ENCODE measurements at places on chromosomes 4 and X.

DNA sequence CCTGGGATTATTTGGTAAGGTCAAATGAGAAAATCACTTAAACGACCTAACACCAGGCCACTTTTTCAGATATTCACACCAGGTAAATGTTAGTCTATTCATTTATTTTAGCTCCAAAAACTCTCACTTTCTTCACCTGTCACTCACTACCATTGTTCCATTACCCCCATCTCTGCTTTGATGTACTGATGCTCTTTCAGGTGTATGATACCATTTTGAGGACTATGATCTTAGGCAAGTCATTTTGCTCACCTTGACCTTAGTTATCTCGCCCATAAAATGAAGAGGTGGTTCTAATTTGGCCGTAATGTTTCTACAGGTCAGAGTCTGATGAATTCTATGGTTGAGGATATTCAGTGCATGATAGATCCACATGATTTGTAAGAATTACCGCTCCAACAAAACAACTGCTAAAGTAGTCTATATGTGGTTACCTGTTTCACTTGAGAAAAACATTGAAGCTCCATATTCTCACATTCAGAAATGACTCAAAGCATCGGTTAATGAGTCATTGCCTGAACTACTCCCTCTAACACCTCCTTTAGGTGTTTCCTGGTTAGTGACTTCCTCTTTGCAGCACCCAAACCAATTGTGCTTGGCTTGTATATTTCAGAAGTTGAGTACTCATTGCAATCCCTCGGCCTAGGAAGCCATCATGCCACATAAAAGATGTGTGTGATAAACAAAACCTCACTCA lies 4.5 kb downstream of the DTHD1 start:
- no peak for DNase-seq

DNA sequence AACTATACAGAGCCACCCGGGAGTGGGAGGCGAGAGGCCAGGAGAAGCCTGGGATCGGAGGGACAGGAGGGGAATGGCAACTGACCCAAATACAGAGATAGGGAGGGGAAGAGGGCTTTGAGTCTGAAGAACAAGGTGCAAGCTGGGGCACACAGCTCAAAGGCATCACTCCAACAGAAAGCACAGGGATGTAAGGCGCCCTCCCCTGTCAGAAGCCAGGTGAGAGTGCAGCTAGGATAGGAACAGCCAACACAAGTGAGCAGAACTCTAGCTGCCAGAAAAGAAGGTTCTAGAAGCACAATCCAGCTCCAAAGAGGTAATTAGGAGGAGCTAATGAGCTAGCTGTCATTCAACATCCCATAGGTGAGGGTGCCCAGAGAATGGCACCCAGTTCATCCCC lies 232.2 kb downstream of the DHX15 start:
- DNase-seq: no peak

GRCh38 chrX:72269671-72270251 lies 7.3 kb downstream of the RPS4X start:
- no peak for DNase-seq

DNA sequence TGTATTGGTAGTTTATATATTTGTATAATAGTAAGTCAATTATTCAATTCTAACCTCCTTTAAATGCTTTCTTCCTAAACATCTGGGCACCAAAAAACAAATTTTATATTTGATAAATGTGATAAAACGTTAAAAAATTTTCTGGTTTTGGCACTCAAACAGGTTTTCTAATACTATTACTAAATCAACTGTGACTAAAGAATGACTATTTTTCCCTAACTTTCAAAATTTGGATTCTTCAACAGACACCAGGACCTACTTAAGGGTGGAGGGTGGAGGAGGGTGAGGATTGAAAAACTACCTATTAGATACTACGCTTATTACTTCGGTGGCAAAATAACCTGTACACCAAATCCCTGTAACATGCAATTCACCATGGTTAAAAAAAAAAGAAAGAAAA lies 555.5 kb downstream of the IL15 start:
- DNase-seq: no peak

DNA sequence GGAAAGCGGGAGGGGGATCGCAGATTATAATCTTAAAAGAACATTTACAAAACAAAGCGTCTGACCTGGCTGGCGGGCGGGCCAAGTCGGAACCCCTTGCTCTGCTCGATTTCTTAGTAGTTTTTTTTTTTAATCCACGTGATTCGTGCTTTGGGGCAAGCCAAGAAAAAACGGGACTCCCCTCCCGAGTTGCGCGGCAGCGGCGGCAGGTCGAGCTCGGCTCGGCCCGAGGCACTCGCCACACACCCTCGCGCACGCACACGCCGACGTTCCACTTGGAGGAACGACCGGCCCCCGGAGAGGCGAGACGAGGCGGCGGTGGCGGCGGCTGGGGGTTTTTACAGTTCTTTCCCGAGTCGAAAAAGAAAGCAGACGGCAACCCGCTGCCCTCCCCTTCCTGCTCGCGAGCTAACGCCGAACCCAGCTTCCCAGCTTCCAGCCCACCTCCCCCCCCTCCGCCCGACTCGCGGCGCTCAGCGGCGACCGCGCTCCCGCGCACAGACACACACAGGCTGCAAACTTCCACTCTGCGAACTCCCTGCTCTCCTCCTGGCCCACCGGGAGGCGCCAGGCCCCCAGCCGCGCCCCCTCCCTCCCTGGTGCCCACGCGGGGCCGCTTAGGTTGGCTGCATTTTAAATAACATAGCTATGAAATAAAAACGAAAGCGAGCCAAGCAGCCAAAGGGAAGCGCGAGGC lies 1.2 kb downstream of the BCOR start:
- peak; percentile 74 for DNase-seq

DNA sequence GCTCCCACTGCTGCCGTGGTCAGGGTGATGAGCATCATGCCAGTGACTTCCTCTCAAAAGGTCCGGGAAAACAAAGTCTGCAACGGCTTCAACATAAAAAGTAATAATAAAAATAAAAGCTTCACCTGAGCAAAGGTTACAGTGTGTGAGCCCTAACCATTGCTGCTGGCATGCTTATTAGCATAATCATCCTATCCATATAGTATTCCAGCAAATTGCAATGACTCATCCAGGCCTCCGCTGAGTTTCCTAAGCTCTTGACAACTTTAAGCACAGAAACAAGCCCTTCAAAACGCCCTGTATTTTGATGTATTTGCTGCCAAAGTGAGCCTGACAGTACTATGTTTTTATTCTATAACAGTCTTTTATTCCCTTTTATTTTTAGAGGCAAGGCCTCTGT lies 100.5 kb downstream of the AASDH start:
- no peak for DNase-seq

GRCh38 chr4:11179796-11180195 lies 248.9 kb downstream of the HS3ST1 start:
- no peak for DNase-seq

DNA sequence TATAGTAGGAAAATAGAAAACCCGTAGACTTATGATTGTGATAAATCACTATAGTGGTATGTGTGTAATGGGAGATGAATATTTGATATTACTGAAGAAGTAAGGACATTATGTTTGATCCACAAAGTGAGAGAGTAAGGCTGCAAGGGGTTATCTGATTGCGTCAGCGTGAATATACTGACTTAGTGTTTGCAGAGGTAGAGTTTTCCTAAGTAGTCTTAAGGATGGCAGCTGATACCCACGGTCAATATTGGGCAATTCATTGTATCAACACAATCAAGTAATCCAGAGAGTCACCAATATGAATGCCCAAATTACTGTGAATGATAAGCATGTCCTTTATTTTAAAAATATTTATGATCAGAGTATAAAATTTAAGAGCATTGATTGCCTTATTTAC lies 83.7 kb downstream of the SPOCK3 start:
- DNase-seq: no peak

DNA sequence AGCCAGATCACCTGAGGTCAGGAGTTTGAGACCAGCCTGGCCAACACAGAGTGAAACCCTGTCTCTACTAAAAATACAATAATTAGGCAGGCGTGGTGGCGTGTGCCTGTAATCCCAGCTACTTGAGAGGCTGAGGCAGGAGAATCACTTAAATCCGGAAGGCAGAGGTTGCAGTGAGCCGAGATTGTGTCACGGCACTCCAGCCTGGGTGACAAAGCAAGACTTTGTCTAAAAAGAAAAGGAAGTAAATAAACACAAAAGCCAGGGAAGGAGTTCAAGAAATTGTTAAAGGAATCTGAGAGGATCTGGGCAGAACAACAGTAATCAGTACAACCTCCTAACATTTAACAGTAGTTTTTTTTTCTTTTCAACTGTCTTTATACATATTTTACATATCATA lies 48.7 kb upstream of the ARHGEF6 start:
- no peak for DNase-seq

DNA sequence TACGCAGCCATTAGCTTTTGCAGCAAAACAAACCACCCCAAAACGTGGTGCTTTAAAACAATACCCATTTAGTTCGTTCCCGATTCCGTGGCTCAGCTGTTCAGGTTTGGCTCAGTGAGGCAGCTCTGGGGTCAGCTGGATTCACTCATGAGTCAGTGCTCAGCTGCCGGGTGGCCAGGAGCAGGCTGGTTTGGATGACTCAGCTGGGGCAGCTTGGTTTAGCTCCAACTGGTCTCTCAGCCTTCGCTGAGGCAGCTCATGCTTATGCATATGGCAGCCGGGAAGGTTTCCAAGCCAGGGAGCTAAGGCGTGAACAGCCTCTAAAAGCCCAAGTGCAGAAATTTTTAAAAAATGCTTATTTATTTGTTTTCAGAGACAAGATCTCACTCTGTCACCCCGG lies 13.3 kb upstream of the CD99 start:
- DNase-seq: no peak

DNA sequence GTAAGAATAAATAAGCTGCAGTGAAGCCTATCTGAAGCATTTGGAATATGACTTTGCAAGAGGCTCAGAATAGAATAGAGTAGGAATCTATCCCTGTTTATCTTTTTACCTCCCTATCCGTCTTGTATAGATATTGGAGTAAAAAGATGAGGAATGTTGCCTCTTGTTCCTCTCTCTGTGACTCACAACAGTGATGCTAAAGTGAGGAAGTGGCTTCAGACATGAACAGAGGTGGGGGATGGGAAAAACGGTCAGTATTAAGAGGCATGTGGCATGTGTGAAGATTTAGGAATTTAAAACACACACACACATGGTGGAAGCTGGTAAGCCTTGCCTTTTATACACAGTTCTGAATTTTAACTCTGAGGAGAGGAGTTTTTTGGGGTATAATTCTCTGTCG lies 3.8 kb upstream of the DCAF4L1 start:
- no peak for DNase-seq

DNA sequence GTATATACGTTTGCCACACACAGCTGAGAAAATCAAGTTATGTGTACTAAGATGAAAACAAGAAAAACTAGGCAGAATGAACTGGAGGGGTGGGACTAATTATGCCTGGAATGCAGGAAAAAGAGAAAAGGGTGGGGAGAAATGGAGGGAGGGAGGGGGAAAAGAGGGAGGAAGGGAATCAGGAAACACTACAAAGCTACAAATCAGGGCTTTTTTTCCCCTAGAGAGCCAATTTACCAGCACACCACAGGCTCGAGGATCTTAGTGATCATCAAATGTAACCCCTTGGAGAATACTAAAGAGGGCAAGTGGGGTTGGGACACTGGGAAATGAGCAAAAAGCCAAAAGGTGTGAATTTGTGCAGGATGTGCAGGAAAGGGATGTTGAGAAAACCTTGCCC lies 451.9 kb downstream of the SMARCA1 start:
- no peak for DNase-seq

DNA sequence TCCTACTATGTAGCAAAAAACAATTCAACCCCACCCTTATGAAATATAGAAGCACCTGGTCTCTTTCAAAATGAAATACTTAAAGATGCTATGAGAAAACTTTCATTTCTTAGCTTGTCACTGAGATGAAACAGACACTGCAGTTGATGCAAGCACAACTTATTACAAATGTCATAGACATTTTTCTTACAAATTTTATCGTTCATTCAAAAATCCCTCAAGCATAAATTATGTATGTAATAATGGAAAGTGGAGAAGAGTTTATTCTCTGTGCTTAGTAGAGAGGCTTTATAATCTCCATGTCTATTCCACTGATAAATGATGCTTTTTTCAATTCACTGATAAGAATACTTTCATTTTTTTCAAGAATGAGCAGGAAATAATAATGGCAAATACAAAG lies 1943.9 kb upstream of the IGFBP7 start:
- no peak for DNase-seq

DNA sequence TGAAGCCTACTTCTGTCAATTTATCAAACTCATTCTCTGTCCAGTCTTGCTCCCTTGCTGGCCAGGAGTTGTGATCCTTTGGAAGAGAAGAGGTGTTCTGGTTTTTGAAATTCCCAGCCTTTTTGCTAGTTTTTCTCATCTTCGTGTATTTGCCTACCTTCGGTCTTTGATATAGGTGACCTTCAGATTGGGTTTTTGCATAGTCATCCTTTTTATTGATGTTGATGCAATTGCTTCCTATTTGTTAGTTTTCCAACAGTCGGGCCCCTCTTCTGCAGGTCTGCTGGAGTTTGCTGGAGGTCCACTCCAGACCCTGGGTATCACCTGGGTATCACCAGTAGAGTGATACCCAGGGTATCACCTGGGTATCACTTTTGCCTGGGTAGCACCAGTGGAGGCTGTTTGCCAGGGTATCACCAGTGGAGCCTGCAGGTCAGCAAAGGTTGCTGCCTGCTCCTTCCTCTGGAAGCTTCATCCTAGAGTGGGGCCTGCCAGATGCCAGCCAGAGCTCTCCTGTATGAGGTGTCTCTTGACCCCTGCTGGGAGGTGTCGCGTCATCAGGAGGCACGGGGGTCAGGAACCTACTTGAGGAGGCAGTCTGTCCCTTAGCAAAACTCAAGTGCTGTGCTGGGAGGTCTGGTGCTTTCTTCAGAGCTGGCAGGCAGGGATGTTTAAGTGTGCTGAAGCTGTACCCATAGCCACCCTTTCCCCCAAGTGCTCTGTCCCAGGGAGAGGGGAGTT lies 684.2 kb downstream of the PCDH18 start:
- DNase-seq: no peak

- DNase-seq: no peak
These were observed 4.9 kb upstream of the PRDM8 start for GRCh38 chr4:80192252-80192866.

- DNase-seq: no peak
These were observed 101.5 kb upstream of the C1GALT1C1 start for GRCh38 chrX:120731386-120731785.
